ENCODE measurements at places on chromosomes 6 and 20. TPM values are rescaled to one million over a fixed set of nuclear protein-coding genes. Genes with fewer than 3 reads are reported as not detected.

Gene MOXD1
- total RNA-seq, result 44.4 TPM

Gene CLIC5
- total RNA-seq, result not detected

Gene RAB32
- 161 TPM for total RNA-seq

Gene TAAR5
- not detected for total RNA-seq

Gene VPS52
- 35.6 TPM for total RNA-seq

Gene CNKSR3
- total RNA-seq, result 5.9 TPM

Gene RPS10
- 2,663 TPM for total RNA-seq

Gene BANF2
- total RNA-seq, result not detected

Gene ZSCAN26
- total RNA-seq, result 19.4 TPM

Gene TTLL9
- total RNA-seq, result under 0.01 TPM

Gene FLRT3
- 5.6 TPM for total RNA-seq

Gene PRSS35
- total RNA-seq, result 3.2 TPM

Gene ACAT2
- total RNA-seq, result 145 TPM

Gene NXT1
- total RNA-seq, result 39.4 TPM

Gene BMP6
- 3.7 TPM for total RNA-seq

Gene SIRPB2
- not detected for total RNA-seq

Gene CCDC170
- total RNA-seq, result 1.6 TPM

Gene APCDD1L
- 11.0 TPM for total RNA-seq

Gene ATP9A
- total RNA-seq, result 13.9 TPM

Gene GJA1
- total RNA-seq, result 355 TPM

Gene DZANK1
- 1.5 TPM for total RNA-seq

Gene PLN
- 0.11 TPM for total RNA-seq

Gene GMPR
- total RNA-seq, result 8.1 TPM

Gene NEURL2
- 6.1 TPM for total RNA-seq

Data from uterine smooth muscle cell (primary cell).